Activated effector memory CD4-positive, alpha-beta T cell treated with anti-CD3 and anti-CD28 coated beads, Interleukin-2, amount 50 U/mL, for 16 hours (primary cell): ENCODE measurements at places on chromosomes 6 and 20.

GRCh38 chr20:64106435-64106961, 867 bp downstream of the NPBWR2 start:
- DNase-seq = no peak

- DNase-seq = no peak
Observed at GRCh38 chr6:119323931-119324330, 25.6 kb downstream of the MAN1A1 start.

GRCh38 chr6:150813319-150813992, 52.0 kb upstream of the MTHFD1L start:
- DNase-seq = peak; percentile 69

DNA sequence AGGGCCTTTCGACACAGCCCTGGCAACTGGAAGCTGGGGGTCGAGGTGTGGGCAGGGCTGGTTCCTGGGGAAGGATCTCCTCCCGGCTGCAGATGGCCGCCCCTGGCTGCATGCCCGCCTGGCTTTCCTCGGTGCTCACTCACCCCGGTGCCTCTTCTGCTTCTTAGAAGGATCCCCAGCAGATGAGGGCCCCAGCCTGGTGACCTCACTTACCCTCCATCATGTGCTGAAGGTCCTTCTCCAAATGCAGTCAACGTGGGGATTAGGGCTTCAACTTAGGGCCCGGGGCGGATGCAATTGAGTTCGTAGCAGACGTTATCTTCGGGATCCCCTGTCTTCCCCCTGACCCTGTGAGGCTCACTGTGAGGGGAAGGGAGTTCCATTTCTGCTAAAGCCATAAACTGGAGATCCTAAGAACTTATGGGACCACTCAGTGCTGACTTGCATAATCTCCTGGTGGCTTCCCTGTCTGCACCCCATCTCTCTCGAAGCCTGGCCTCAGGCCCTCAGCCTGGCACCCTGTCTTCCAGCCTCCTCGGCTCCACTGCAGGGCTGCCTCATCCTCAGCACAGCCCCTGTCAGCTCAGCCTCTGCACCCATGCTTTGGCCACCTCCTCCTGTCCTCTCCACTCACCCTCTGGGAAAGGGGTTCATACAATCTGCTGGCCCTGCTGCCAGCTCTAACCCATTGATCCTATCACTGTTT, 92.6 kb downstream of the THBS2 start:
- no peak for DNase-seq

DNA sequence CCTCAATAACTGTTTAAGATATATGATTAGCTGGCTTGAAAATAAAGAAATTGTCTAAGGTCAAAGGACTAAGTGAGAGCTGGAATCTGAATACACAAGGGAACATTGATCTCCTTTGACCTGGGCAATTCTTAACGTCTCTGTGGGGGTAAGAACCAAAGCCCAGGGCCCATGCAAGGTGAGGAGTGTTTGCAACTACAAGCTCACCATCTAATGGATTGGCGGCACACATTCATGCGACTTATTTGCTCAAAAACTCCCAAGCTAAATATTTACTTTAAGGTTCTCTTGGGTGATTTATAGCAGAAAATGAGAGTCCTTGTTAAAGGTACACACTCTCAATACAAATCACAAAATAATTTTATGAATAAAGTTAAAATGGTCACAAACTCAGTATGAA, 392.0 kb upstream of the FLRT3 start:
- DNase-seq = no peak

DNA sequence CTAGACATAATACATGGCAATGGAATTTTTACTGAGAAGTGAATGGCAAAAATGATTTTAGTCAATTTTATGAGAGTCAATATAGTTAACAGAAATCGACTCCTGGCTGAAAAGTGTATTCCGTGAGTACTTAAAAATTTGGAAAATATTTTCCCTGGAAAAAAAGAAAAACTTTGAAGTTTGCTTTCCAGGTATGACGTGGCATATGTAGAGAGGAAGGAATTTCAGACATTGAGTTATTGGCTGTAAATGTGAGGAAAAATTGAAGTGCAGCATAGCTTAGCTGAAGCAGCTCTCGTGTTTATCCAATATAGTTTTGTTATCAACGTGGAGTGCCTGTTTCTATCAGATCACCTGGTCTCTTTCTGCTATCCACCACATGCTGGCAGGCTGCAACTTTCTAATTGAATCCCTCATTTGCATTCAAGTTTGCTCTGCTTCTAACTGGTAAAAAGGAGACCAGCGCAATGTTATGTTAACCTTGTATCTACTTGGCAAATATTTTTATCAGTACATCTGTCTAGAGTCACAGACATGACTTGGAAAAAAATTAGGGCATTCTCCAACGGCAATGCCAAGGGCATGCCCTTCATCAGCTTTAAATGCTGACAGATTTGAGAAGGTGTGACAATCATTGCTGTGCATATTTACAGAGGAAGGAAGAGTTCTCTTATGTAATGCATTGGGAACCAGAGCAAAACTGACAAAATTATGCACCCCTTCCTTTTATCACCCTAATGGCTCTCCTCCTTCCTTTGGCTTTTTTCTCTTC, 1102.8 kb upstream of the FLRT3 start:
- no peak for DNase-seq

- DNase-seq = no peak
Observed at GRCh38 chr20:11145616-11146015, 471.8 kb upstream of the JAG1 start.

DNA sequence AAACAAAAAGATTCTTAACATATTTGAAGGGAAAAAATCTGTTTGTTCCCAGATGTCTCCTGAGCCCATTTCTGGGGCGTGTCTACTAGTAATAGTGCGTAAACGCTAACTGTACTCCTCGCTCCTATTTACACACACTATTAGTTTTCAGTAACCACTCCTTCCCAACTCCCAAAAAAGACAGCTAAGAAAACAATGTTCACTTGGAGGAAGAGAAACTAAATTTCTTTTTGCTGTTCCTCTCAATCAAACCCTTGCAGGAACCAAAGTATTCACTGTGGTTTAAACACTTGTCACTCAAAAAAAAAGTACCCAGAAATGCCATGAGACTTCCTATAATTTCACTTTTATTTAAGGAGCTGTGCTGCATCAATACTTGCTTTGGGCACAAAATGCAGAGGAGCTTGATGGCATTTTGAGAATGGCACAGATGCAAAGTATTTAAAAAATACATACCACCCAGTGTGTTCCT, 118.2 kb downstream of the BACH2 start:
- DNase-seq = no peak

DNA sequence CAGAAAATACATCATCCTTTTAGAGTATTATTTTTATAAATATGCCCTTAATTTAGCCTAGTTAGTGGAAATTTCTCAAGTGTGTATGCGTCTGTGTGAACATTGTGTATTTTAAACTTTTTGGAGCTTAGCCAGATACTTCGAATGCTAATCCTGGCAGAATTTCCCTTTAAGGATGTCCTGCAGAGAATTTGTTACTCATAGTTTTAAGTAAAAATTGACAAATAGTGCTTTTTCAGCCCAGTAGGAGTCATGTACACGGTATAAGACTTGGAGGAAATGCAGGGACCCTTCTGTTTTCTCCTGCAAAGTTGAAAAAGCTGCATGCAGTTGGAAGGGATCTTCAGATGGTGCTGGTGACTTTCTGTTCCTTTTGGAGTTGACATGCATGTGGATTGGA, at the start of gene FHL5:
TSS of gene FHL5 (plus strand) at position 243 of the 400 bp plus-strand sequence. CDS start 40,486 bp downstream, outside the sequence.
- no peak for DNase-seq

GRCh38 chr6:106227612-106228507, 97.7 kb downstream of the ATG5 start:
- no peak for DNase-seq

DNA sequence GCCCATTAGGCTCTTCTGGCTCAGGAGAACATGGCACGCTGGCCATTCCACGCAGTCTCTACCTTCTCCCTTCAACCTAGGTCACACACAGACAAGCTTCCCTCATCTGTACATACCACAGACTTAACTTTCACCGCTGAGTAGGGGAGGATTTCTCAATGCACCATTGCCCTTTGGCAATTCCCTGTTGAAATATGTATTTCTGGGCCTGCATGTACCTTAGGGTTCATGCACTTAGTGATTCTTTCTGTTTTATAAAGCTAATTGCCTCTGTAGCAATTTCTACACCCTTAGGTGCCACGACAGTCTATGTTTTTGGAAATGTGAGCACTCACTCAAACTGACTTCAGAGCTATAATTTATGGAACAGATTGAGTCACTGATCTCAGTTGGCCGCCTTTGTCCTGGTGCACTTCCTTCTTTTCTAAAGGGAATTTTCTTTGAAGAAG, 253.8 kb upstream of the PRDM1 start:
- no peak for DNase-seq

DNA sequence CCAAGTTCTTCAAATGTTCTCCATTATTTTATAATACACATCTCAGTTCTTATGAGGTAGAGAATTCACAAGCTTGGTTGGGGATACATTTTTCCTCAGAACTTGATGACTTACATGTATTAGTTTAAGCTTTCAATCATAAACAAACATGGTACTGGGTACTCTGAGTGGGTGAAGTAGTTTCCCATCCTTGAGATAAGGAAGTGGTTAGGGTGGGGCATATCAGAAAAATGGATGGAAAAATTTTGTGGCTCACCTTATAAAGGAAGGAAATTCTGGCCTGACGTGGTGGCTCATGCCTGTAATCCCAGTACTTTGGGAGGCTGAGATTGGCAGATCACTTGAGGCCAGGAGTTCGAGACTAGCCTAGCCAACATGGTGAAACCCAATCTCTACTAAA, 52.0 kb downstream of the CD164 start:
- no peak for DNase-seq

GRCh38 chr6:136927292-136927691, 5.2 kb downstream of the SLC35D3 start:
- no peak for DNase-seq

- no peak for DNase-seq
Observed at GRCh38 chr20:17916433-17916891, 52.1 kb downstream of the SNX5 start.

DNA sequence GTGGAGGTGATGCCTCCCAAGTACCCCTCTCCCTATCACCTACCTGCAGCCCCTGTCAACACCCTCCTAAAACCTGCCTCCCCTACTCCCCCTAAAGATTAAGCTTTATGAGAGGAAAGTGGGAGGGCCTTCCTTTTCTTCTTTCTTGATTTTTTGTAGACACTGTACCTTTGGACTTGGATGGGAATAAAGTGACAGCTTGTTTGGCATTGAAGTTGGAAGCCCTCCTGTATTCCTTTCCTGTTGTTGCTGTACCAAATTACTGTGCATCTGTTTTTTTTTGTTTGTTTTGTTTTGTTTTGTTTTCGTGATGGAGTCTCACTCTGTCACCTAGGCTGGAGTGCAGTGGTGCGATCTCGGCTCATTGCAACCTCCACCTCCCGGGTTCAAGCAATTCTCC, 99.3 kb upstream of the NFATC2 start:
- no peak for DNase-seq

- DNase-seq = no peak
Observed at GRCh38 chr6:133630651-133631050, 258.3 kb upstream of the TCF21 start.

DNA sequence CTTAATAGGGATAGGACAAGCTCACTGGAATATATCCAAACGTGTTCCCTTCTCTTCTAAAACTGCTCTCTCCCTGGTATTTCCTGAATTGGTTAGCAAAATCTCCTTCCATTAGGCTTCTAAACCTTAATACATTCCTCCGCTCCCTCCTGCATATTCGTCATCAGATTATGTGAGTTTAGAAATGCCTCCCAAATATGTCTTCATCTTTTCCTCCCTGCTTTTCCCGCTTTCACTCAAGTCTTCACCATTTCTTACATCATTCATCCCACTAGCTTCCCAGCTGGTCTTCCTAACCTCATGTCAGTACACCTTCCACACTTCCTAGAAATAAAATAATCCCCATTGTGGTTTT, 26.9 kb downstream of the SLC22A16 start:
- no peak for DNase-seq

DNA sequence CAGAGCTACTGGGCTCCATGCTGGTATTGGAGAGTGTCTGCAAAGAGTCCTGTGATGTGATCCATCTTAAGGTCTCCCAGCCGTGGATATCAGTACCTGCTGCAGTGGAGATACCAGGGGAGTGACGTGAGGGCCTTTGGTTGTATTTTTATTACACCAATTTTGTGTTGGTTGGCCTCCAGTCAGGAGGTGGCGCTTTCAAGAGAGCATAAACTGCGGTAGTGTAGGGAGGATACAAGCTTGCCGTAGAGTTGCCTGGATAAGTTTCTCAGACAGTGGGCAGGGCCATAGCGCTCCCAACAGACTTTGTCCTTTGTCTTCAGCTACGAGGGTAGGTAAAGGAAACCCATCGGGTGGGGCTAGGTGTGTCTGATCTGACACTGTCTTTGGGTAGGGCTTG, 113.0 kb upstream of the CEP162 start:
- no peak for DNase-seq

DNA sequence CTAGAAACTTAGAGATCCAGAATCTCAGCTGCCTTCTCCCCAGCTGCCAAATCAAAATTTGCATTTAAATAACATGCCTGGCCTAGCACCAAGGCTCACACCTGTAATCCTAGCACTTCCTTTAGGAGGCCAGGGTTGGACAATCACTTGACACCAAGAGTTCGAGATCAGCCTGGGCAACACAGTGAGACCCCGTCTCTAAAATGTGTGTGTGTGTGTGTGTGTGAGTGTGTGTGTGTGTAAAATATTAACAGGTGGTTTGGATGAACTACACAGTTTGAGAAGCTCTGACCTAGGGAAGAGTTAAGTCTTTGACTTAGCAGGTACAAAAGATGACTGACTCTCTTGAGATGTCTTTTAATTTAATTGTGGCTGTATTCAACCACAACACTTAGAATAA, 20.2 kb upstream of the CD2AP start:
- no peak for DNase-seq

DNA sequence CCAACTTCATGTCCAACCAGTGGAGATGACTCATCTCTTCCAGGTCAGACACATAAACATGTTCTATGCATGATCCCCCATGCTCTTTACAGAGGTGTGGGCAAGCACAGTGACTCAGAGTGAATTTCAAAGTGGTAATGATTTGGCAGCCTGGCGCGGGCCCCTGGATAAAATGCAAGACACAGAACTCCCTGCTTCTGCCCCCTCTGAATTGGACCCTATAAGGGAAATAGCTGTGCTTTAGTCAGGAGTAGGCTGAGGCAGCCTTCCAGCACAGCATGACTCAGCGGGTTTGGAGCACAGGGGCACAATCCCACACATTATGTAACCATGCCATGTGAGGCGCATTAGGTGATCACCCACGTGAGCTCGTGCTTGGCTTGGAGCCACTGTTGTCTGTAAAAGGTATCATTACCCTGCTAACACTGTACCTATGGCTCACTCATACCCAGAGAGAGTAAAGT, 127.4 kb downstream of the C6orf118 start:
- no peak for DNase-seq

- no peak for DNase-seq
Observed at GRCh38 chr6:149197482-149197881, 120.0 kb upstream of the TAB2 start.

- DNase-seq = no peak
Observed at GRCh38 chr6:17458966-17459365, 65.6 kb downstream of the CAP2 start.

DNA sequence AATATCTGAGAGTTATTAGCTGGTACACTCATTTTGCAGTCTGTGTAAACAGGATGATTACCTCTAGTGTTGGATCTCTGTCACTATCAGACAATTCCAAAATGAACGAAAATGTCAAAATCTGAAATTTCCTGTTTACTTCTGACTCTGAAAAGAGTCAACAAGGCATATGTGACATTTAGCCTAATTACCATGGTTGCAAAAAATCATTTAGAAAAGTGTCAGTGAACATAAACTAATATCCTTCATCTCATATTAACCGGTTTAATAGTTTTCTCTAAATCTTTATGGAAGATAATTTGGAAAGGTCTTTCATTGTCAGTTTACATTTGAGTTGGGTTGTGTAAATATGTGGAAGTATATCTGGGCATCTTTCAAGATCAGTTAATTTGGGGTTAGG, 431.8 kb upstream of the HSF2 start:
- DNase-seq = no peak

GRCh38 chr6:156953127-156953478, 175.9 kb downstream of the ARID1B start:
- DNase-seq = no peak
